ENCODE measurements at places on chromosomes 1 and 21. TPM values are rescaled to one million over a fixed set of nuclear protein-coding genes. Genes with fewer than 3 reads are reported as not detected.

TRIM45 gene
- 1.2 TPM for total RNA-seq

FALEC gene
- not detected for total RNA-seq

OR2L8 gene
- total RNA-seq, result not detected

KDF1 gene
- not detected for total RNA-seq

NR1I3 gene
- not detected for total RNA-seq

OR2L2 gene
- under 0.01 TPM for total RNA-seq

TNFAIP8L2 gene
- total RNA-seq, result not detected

HHIPL2 gene
- 0.19 TPM for total RNA-seq

FAM20B gene
- 44.2 TPM for total RNA-seq

HES3 gene
- not detected for total RNA-seq

NBPF4 gene
- total RNA-seq, result not detected

PPM1J gene
- 0.53 TPM for total RNA-seq

ZNF672 gene
- total RNA-seq, result 19.6 TPM

Measured in aortic smooth muscle cell (primary cell).